ENCODE measurements at places on chromosomes 4 and X.

GRCh38 chr4:48780865-48781214, 761 bp upstream of the FRYL start:
- DNase-seq, result no peak

GRCh38 chr4:142091085-142091513, 454.7 kb downstream of the IL15 start:
- no peak for DNase-seq

- DNase-seq, result no peak
Observed at GRCh38 chr4:11700751-11701226, 272.1 kb upstream of the HS3ST1 start.

GRCh38 chrX:118526149-118526548, 30.5 kb downstream of the DOCK11 start:
- DNase-seq, result no peak

DNA sequence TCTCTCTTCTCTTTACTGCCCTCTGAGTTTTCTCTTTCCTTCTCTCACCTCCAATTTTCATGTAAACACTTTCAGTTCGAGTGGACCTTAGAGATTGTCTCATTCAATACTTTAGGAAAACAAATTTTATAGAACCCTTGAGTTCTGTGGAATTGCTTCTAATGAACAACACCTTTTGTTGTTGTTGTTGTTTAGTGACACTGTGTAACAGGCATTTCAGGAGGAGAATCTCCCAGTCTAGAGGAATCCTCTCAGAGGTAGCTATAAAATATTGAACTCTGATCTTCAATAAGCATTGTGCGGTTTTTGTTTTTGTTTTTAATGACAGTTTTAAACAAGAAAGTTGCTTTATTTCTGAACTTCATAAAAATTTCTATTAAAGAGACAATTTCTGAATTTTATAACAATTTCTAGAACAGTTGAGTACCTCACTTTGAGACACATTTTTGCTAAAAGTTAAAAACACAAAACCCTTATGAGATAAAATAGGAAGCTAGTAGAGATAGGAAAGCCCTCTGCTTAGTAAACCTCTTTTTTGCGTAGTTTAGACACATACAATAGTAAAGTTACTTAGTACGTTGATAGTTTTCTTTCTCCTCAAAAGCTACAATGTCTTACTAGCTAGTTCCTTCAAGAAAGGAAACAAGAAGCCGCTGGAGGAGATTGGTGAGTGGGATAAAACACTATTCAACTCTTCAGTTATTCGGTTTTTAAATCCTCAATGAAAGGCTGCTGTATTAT, 38.8 kb downstream of the CLCN3 start:
- DNase-seq, result no peak

DNA sequence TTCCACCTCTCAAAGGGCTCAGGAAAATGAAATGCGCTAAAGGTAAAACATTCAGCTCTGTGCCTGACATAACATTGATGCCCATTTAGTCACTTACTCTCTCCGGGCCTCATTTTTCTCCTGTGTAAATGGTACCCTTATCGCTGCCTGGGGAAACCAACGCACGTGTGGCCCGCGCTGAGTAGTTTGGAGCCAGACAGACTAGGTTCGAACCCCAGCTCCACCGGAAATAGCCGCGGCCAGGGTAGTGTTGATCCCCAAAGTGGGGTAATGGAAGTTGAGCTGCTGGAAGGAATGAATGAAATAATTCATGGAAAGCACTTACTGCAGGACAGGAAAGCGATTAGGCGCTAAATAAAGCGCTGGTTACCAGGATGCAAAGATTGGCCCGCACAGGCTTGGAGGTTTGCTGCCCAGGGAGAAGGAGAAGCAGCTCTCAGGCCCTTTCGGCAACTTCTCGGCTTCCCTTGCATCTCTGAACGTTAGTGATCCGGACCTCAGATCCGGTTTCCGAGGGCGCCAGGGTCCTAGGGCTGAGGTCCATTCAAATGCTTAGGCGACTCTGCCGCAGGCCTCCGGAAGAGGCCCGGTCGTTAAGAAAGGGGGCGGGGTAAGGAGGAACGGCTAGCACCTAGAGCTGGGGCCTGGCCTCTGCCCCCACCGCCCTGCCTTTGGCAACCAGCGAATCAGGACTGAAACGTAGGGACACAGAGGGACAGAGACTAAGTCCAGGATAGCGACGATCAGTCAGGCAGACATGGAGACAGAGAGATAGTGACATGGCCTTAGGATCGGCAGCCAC, 13.3 kb downstream of the NKX3-2 start:
- DNase-seq, result no peak
